ENCODE measurements at places on chromosomes 6 and 20. TPM values are rescaled to one million over a fixed set of nuclear protein-coding genes. Genes with fewer than 3 reads are reported as not detected.

The LIN28B gene
- not detected for total RNA-seq

The COL11A2 gene
- 0.45 TPM for total RNA-seq

The ZBTB46 gene
- total RNA-seq, result 5.6 TPM

The FOXS1 gene
- 0.45 TPM for total RNA-seq

The IYD gene
- total RNA-seq, result 22.6 TPM

The ELOVL4 gene
- total RNA-seq, result 0.47 TPM

The MUCL3 gene
- total RNA-seq, result not detected

The ADGB gene
- total RNA-seq, result 1.5 TPM

The KIAA0408 gene
- 6.5 TPM for total RNA-seq

The BMP2 gene
- total RNA-seq, result 37.1 TPM

The SAMD10 gene
- total RNA-seq, result 5.8 TPM

The AKAP12 gene
- 25.2 TPM for total RNA-seq

The ILRUN gene
- total RNA-seq, result 57.6 TPM

The LY6G6C gene
- total RNA-seq, result not detected
